ENCODE measurements at places on chromosomes 16 and 17. TPM values are rescaled to one million over a fixed set of nuclear protein-coding genes. Genes with fewer than 3 reads are reported as not detected.

DNA sequence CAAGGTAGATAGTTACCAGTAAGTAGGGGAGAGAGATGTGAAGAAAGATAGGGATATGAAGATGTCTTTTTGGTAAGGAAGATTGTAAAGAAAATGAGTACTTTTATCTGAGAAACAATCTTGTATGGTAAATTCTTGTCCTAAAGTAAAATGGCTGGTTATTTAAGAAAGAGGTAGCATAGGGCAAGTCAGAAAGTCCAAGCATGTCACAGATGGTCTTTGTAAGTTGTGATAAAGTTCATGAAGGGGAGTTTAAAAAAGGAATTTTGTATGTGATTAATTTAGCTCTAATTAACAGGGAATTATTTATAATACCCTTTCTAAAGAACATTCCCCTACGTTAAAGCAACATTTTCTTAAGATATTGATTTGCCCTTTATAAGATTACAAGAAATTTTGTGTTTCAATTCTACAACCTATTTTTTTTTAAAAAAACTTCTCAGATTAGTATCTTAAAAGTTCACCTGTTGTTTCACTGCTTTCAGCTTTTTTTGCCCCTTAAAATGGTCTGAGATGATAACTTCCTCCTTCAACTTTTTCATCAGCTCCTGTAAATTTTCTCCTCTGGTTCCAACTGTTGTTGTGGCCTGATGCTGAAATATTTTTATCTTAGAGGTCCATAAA, 16.2 kb upstream of the CPHXL start:
- DNase-seq: no peak

DNA sequence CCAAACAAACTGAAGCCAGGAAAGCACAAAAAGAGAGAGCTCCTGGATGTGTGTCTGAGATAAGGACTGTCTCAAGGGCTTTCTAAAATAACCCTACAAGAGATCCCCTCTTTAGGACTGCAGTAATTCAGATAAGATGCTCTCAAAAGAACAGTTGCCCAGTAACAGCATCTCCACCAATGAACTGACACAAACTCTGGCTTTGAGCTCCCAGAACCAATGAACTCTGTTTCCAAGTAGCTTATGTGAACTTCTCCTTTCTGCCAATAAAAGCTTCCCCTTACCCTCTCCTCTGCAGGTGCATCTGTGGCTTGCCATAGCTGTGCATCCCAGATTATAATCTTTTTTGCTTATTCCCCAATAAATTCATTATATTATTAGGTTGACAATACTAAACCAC, 421.5 kb downstream of the SLC39A11 start:
- DNase-seq: no peak

- no peak for DNase-seq
Observed at GRCh38 chr17:17435323-17435722, 41.5 kb upstream of the MED9 start.

DNA sequence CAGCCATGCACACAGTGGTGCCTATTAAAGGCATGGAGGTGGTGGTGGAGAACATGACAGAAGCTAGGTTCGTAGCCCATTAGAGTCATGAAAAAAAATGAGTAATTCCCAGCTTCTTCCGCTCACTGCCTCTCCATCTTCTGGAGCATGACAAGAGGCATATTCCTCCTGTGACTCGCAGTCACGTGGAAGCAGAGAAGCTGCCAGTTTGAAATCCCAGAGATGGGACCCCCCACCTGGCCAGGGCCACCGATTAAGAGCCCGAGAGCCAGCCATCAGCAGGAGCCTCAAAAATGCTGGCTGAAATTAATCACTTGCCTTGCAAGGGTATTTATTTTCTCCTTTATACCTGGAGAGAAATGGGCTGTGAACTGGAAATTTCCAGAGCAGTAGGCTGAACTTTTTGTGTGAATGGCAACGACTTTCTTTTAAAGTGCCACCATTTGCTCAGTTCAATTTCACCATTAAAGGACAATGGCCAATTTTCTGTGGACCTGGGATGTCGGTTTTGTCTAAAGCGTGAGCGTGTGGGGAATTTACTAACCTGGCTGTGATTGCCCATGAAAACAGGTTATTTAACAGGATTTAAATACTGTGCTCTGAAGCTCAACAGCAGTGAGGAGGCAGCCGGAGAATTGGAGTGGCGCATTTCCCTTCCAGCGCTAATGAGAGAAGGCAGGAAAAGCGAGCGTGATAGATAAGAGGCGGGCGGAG, 189.7 kb upstream of the SDK2 start:
- no peak for DNase-seq

The AGRP gene
- not detected for total RNA-seq

The CTRB1 gene
- total RNA-seq: not detected

- no peak for DNase-seq
Observed at GRCh38 chr16:23927796-23928195, 92.0 kb downstream of the PRKCB start.

GRCh38 chr17:64426596-64426995, 22.3 kb upstream of the MILR1 start:
- no peak for DNase-seq

DNA sequence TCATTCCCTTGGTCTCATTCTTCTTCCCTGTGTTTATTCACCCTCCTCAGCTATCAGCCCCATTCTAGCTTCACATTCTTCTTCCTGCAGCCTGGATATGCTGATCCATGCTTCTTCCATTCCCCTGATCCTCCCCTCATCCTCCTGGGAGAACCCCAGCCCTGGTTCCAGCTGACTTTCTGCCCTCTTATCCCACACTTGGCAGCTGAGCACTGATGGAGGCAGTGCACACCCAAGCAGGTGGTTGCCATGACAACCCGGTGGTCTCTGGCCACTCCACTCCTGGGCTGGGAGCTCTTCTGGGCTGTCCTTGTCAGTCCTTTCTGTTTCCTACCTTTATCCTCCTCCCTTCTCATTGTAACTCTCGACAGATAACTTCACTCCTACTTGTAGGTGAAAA, 16.7 kb upstream of the TUBG2 start:
- no peak for DNase-seq

GRCh38 chr17:44241106-44241624, 21.7 kb upstream of the UBTF start:
- DNase-seq: no peak

DNA sequence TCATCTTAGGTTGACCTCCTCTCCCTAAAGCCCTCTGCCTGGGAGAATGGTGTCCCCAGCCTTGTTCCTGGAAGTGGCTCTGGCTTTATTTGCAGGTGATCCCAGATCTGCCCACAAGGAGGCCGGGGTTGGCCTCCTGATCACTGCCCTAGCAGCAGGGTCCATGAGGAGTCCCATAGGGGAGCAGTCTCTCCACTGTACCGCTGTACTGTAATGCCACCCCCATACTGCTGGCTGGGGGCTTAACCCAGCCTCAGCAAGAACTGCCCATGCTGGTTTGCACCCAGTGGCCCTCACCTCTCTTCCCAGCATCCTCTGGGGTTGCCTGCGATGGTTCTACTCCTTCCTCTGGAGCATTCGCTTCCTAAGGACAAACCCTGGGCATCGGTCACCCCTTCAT, 39.1 kb downstream of the PSME3IP1 start:
- no peak for DNase-seq

The SEPHS2 gene
- total RNA-seq: 71.0 TPM

GRCh38 chr17:10295728-10296343, 77.0 kb downstream of the MYH13 start:
- no peak for DNase-seq

DNA sequence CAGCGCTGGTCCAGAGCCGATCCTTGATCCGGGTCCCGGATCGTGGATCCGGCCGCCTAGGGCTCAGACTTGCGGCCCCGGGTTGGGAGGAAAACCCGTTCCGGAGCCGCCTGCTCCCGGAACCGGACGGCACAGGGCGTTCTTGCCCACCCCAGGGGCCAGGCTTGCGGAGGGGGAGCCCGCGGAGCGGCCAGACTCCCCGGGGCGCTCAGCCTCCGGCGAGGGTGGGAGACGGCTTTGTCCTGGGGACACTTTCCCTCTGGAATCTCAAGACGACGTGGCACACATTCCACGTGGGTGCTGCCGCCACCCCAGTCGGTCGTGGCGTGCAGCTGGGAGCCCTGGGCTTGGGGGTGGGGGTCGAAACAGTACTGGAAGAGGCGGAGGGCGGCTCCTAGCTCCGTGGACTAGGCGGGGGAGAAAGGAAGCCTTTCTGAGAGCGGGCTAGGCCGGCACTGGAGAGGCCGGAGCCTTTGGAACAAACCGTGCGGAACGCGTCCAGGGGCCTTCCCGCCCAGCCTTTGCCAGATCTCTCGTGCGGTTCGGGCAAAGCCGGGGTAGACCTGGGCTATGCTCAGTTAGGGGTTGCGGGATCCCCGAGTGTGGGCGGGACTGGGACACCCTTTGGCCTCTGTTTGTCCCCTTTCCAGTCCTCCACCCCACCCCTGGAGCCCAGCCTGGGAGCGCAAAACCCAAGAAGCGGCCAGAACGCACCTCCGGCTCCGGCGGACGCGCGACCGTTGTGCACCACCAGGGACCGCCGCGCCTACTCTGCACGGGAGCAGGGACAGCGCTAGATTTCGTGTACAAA, 26.5 kb downstream of the SREBF1 start:
- DNase-seq: no peak

DNA sequence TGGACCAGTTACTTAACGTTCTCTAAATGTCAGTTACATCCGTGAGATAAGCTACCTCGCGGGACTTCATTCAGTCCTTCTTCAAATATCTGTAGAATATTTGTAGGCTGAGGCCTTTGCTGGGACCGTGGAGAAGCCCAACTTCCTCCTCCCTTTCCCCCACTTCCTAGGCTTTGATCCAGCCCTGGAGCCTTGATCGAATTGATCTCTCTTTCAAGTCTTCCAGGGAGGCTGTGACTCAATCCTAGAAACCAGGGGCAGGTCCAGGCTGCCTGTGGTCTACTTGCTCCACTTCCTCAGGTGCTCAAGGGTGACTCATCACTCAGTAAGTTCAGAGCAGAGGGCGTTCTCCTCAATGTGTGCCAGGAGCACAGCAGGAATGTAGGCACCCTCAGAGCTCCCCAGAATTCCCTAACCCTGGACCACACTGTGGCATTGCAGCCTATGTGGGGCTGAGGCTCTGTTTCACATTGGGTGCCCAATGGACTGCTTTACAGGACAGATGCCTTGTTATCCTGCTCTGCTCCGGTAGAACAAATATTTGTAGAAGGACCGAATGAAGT, 11.2 kb upstream of the CEP20 start:
- no peak for DNase-seq

DNA sequence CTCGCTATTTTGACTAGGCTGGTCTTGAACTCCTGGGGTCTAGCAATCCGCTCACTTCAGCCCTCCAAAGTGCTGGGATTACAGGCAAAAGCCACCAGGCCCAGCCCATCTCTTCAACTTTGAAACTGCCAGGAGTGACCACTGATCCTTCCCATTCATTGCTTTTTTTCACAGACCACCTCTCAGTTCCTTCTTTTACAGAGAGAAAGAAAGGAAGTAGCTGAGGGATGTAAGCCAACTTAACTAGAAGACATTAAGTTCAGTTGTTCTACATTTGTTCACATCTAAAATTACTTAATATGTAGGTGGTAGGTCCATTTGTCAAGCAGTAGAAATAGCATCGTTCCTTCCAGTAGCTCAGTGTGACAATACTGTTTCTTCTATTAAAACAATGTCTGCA, 219.8 kb downstream of the STX8 start:
- DNase-seq: no peak

The C1QTNF1 gene
- total RNA-seq: not detected

The PARN gene
- total RNA-seq: 45.9 TPM

DNA sequence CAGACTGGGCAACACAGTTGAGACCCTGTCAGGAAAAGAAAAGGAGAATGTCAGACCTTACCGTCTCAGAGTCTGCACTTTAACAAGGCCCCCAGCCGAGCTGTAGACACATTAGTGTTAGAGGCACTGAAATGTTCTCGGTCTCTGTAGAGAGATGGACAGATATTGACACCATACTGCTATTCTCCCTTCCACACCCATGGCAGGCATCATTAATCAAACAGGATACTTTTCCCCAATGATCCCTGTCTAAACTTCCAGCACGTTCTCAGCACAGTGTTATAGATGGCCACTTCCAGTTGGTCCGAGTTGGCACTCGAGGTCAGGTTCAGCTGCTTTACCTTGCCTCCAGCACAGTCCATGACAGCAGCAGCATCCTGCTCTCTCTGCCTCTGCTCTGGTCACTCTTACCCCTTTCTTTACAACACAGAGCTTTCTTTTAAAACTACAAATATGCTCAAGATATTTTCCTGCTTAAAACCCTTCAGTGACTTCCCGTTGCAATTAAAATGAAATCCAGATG, 251.6 kb downstream of the SNX29 start:
- no peak for DNase-seq

The KRT31 gene
- not detected for total RNA-seq

The ZSCAN32 gene
- 15.6 TPM for total RNA-seq

DNA sequence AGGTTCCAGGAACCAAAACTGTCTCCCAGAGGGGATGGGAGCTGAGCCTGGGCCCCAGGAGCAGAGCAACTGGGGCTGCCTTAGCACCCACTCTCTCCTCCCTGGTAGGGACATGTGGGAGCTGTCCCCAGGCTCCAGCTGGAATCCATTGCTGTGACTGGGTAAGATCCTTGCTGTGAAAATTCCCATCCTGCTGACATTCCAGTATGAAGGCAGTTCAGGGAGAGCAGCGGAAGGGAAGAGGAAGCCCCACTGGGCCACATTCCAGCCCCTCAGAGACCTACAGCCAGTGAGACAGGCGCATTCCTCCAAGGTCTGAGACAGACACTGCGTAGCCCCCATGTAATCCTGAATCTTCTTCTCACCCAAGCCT, 24.2 kb downstream of the MYO18A start:
- no peak for DNase-seq
